Gastrocnemius medialis (tissue), 4 donors: ENCODE measurements at places on chromosomes 5 and 9. TPM values are rescaled to one million over a fixed set of nuclear protein-coding genes. Genes with fewer than 3 reads are reported as not detected.

GRCh38 chr5:61860978-61861377 is 445.0 kb upstream of the KIF2A start:
- DNase-seq = no peak
- H3K36me3 ChIP-seq = no peaks in the 10 kb centered on the region
- no peak overlapping the region for H3K27ac ChIP-seq
- H3K4me3 ChIP-seq = no peak overlapping the region
- H3K27me3 ChIP-seq = no peaks in the 10 kb centered on the region
- H3K4me1 ChIP-seq = no peaks in the 10 kb centered on the region

- no peaks in the 10 kb centered on the region for H3K27me3 ChIP-seq
- no peak for DNase-seq
- H3K4me3 ChIP-seq = no peak overlapping the region
These were observed 8.2 kb upstream of the STRBP start for GRCh38 chr9:123276551-123276950.

DNA sequence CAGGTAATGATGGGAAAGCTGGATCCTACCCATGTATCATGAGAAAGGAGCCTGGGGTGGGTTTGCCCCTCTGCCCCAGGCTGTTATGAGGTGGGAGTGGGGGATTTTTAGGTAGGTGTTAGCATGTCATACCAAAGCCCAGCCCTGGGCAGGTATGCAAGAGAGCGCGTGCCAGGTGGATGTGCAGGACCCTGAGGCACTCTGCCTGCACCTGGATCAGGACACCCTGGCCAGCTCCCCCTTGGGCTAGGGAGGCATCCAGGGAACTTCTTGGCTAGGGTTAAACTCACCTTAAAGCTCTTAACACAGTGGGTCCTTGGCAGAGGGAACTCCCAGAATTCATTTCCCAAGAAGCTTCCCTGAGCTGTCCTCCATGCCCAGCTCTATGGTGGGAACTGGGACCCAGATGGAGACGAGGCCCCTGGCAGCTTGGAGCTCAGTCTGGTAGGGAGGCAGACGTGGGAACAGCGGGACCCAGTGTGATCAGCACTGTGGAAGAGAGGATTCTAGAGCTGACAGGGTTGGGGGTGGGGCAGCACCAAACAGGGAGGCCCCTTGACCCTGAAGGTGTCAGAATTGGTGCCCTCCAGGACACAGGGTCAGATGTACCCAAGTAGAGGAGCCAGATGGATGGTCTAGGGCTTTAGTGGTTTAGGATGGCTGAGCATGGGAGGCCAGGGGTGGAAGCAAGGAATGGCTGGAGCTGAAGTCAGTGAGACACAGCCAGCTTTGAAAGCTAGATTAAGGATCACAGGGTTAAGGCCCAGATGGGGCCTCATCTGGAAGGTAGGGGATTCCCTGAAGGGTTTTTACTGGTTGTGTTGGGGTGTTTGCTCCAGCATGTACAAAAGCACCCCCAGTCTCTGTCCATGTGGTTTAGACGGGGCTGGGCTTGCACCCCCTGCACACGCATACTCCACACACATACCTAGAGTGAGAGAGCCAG is 2.2 kb upstream of the PRR7 start:
- peaks cover 19% of the 10 kb centered on the region for H3K4me1 ChIP-seq
- no peak overlapping the region for H3K27ac ChIP-seq
- H3K27me3 ChIP-seq = peaks cover 23% of the 10 kb centered on the region
- H3K4me3 ChIP-seq = no peak overlapping the region

GRCh38 chr5:149961957-149962409 is 1.4 kb downstream of the SLC26A2 start:
- H3K4me1 ChIP-seq = peaks cover 8% of the 10 kb centered on the region
- no peak overlapping the region for H3K27ac ChIP-seq
- no peak overlapping the region for H3K4me3 ChIP-seq
- DNase-seq = no peak
- no peaks in the 10 kb centered on the region for H3K27me3 ChIP-seq

DNA sequence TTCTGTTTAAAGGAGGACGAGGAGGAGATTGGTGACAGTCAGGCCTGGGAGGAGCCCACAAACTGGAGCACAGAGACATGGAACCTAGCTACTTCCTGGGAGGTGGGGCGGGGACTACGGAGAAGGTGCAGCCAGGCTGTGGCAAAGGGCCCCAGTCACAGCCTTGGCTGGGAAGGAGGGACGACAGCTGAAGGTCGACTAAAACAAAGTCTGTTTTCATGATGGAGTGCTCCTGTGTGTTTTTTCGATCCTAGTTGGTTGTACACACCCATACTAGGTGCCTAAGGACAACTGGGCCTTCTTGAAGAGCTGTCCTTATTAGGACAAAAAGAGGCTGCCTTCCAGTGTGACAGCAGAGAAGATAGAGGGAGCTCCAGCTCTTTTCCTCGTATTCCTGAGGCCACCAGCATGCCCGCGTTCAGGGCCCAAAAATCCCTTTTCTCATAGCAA is 2.9 kb downstream of the CCDC107 start:
- H3K27me3 ChIP-seq = no peaks in the 10 kb centered on the region
- H3K27ac ChIP-seq = peak overlapping the region; percentile 96
- H3K4me1 ChIP-seq = peaks cover 33% of the 10 kb centered on the region
- H3K36me3 ChIP-seq = no peaks in the 10 kb centered on the region
- H3K4me3 ChIP-seq = no peak overlapping the region
- DNase-seq = no peak

DNA sequence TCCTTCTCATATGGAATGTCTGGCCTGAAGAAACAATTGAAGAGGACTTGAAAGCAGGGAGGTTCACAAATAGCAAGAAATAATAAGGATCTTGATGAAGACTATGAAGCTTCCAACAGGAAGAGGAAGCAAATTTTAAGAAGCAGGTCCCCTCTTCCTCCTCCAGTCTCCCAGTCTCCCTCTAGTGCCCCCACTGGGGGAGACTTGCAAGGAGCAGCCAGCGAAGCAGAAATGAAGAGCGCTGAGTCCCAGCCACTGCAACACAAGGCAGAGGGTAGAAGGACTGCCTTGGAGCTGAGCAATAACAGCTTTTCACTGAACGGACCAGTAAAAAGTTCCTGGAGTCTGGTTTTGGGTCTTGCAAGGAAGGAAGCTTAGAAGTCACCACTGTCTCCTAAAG is 32.6 kb upstream of the ACO1 start:
- H3K4me1 ChIP-seq = no peaks in the 10 kb centered on the region
- H3K27ac ChIP-seq = no peak overlapping the region
- no peaks in the 10 kb centered on the region for H3K27me3 ChIP-seq
- no peak for DNase-seq
- no peaks in the 10 kb centered on the region for H3K36me3 ChIP-seq

DNA sequence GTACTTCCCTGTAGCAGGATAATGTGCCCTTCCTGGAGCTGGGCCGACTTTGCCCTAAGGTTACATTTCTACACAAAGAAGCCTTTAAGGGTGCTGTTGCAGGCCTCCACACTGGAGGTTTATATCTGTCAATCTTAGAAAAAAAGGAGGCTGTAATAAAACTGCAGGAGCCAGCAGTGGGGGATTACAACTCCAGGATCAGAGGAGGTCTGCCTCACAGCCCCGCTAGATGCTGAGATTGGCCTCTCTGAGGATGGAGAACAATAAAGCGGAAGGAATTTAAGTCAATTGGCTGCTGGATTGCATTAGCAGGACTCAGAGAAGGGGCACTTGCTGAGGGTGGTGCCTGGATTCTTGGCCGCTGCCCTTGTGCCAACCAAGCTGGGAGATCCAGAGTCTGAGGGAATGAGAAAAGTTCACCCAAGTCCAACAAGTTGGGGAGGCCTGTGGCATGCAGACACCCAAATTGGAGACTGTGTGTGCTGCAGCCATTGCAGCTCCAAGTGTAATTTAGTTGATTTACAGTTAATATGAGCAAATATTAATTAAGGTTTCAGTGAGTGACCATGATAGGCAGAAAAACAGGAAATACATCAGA is 99.0 kb upstream of the SSBP2 start:
- no peak overlapping the region for H3K4me3 ChIP-seq
- no peaks in the 10 kb centered on the region for H3K27me3 ChIP-seq
- DNase-seq = no peak
- peaks cover 66% of the 10 kb centered on the region for H3K4me1 ChIP-seq
- no peaks in the 10 kb centered on the region for H3K36me3 ChIP-seq

- no peaks in the 10 kb centered on the region for H3K36me3 ChIP-seq
- H3K4me1 ChIP-seq = no peaks in the 10 kb centered on the region
These were observed 975 bp downstream of the RASGEF1C start for GRCh38 chr5:180208038-180208434.

DNA sequence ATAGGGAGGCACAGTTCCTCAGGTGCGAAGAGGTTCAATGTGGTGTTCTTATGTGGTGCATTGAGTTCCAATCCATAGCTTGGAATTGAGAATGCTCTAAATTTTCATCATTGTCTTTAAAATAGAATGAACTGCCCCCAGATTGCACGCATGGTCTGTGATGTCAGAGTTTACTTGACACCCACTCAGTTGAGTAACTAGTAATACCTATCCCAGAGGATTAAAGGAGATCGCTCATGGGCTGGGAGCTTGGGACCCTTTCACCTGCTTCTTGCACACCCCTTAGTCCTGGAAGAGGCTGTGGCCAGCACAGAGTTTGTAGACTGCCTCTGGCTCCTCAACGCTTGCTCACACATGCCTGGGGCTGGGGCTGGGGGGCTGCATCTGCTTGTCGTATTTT is 95.1 kb upstream of the OTULINL start:
- H3K27ac ChIP-seq = no peak overlapping the region
- peaks cover 14% of the 10 kb centered on the region for H3K4me1 ChIP-seq
- no peaks in the 10 kb centered on the region for H3K36me3 ChIP-seq
- DNase-seq = no peak
- no peaks in the 10 kb centered on the region for H3K27me3 ChIP-seq

- no peaks in the 10 kb centered on the region for H3K27me3 ChIP-seq
- H3K4me3 ChIP-seq = no peak overlapping the region
- H3K27ac ChIP-seq = no peak overlapping the region
- no peaks in the 10 kb centered on the region for H3K36me3 ChIP-seq
These were observed 116.1 kb downstream of the SEMA5A start for GRCh38 chr5:9429691-9430215.

- DNase-seq = no peak
- no peak overlapping the region for H3K27ac ChIP-seq
- H3K4me1 ChIP-seq = no peaks in the 10 kb centered on the region
- H3K4me3 ChIP-seq = no peak overlapping the region
- no peaks in the 10 kb centered on the region for H3K36me3 ChIP-seq
These were observed 7.0 kb upstream of the NKD2 start for GRCh38 chr5:1001406-1002270.

- no peaks in the 10 kb centered on the region for H3K27me3 ChIP-seq
- no peaks in the 10 kb centered on the region for H3K36me3 ChIP-seq
- no peaks in the 10 kb centered on the region for H3K4me1 ChIP-seq
- H3K4me3 ChIP-seq = no peak overlapping the region
These were observed 44.0 kb downstream of the FANCC start for GRCh38 chr9:95273369-95274022.

- no peak overlapping the region for H3K4me3 ChIP-seq
- DNase-seq = no peak
- H3K27ac ChIP-seq = no peak overlapping the region
- no peaks in the 10 kb centered on the region for H3K4me1 ChIP-seq
These were observed 30.7 kb downstream of the C6 start for GRCh38 chr5:41182666-41183065.

The TXNDC15 gene
- 46.8 TPM for total RNA-seq

The MARCOL gene
- not detected for total RNA-seq

The RLN2 gene
- not detected for total RNA-seq

The CDX1 gene
- 1.5 TPM for total RNA-seq

The HCN1 gene
- total RNA-seq = 0.10 TPM

The CDC20B gene
- total RNA-seq = not detected
